A375 (cell line): ENCODE measurements at places on chromosomes 1 and 21. TPM values are rescaled to one million over a fixed set of nuclear protein-coding genes. Genes with fewer than 3 reads are reported as not detected.

PSEN2 gene
- 25.5 and 26.6 TPM in 2 replicates for total RNA-seq

LRRN2 gene
- not detected in 2 replicates for total RNA-seq

KCNE2 gene
- not detected in 2 replicates for total RNA-seq

SERINC2 gene
- 20.3 and 22.6 TPM in 2 replicates for total RNA-seq

SF3B4 gene
- total RNA-seq, result 23.6 and 28.0 TPM in 2 replicates

CRP gene
- not detected in 2 replicates for total RNA-seq

LCE1F gene
- not detected in 2 replicates for total RNA-seq

INSRR gene
- 0.05 TPM in 1 of 2 replicates, not detected in the other for total RNA-seq

SELENBP1 gene
- not detected in 2 replicates for total RNA-seq

TNN gene
- not detected in 2 replicates for total RNA-seq

UBXN11 gene
- total RNA-seq, result 13.4 and 16.9 TPM in 2 replicates

C1orf94 gene
- 0.08 TPM in 1 of 2 replicates, not detected in the other for total RNA-seq

SPRR1A gene
- total RNA-seq, result not detected in 2 replicates

CRYAA gene
- not detected in 2 replicates for total RNA-seq

TMPRSS2 gene
- 0.13 and 0.19 TPM in 2 replicates for total RNA-seq

ITLN2 gene
- total RNA-seq, result 0.15 TPM in 1 of 2 replicates, not detected in the other

KHDC4 gene
- total RNA-seq, result 72.3 and 110 TPM in 2 replicates

SFN gene
- 2.5 and 4.2 TPM in 2 replicates for total RNA-seq

C4BPB gene
- not detected in 2 replicates for total RNA-seq

TGFB2 gene
- total RNA-seq, result 0.68 and 0.88 TPM in 2 replicates

LCE3A gene
- total RNA-seq, result not detected in 2 replicates

AADACL4 gene
- not detected in 2 replicates for total RNA-seq

CACYBP gene
- total RNA-seq, result 1,740 and 2,265 TPM in 2 replicates
